ENCODE measurements at places on chromosomes 6 and 20.

DNA sequence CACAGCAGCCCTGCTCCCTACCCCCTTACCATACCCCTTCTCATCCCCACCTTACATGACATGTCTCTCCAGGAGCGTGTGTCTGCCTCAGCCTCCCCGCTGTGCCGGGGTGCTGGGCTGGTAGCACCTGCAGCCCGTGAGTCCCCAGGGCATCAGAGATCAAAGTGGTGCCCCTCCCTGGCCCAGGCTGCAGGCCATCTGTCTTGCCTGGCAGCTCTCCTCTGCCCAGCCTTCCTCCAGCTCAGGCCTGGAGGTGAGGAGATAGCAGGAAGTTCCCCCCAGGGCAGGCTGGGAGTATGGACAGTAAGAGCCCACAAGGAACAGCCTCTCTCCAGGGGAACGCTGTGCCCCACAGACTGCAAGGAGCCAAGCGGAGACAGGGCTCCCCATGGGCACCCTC, 35.3 kb downstream of the GRM4 start:
- no peak for DNase-seq

- DNase-seq = no peak
Observed at GRCh38 chr6:11613858-11614257, 76.3 kb downstream of the TMEM170B start.

- DNase-seq = no peak
Observed at GRCh38 chr6:124738482-124738881, 223.8 kb upstream of the RNF217 start.

GRCh38 chr6:124033501-124033900, 229.8 kb downstream of the NKAIN2 start:
- no peak for DNase-seq

DNA sequence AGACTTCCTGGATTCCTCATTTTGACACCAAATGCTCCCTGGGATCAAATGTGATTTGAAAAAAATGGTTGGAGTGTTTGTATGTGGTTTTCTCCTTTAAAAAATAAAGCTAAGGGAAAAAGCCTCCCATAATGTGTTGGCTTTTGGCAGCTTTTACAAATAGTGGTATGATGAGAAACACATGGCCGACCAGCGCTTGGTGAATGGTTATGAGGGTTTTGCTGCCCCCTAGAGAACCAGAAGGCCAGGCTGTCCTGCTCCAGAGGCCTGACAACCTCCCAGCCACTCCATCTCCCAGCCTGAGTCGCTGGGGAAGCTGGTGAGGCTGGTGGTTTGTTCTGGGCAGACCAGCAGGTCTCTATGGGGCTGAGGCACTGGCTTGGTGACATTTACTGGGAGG, 69.3 kb downstream of the CLIC5 start:
- DNase-seq = no peak

GRCh38 chr6:89952686-89953085, 58.4 kb downstream of the GJA10 start:
- no peak for DNase-seq

GRCh38 chr6:14887181-14887580, 358.7 kb upstream of the JARID2 start:
- DNase-seq = no peak

- no peak for DNase-seq
Observed at GRCh38 chr20:40438161-40438830, 250.7 kb downstream of the MAFB start.

DNA sequence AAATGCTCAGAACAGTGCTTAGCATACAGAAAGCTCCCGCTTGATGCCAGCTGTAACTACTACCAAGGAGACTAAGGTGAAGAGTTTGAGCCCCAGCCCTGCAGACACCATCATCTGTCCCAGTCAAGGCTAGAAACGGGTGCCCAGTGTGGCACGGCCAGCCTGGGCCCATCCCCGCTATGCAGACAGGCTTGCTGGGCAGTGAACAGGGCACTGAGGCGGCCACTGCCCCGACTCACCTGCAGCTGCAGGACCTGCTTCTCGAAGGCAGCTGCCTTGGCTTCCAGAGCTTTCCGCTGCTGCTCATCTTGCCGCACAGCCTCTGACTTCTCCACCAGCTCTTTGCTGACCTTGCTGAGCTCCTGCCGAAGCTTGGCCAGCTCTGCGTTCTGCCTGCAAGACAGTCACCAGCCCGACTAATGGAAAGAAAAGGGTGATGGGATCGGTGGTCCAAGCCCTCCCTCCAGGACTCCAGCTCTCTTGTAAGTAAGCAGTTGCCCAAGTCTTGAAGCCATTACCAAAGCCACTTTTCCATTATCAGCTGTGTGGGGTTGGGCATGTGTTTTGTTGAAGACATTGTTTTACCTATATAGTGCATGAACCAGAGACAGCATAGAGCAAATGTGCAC, 48.7 kb downstream of the RRBP1 start:
- DNase-seq = no peak

GRCh38 chr6:134908906-134909516, 40.9 kb downstream of the ALDH8A1 start:
- DNase-seq = no peak

GRCh38 chr6:43521836-43522235, 4.9 kb downstream of the POLR1C start:
- DNase-seq = no peak

DNA sequence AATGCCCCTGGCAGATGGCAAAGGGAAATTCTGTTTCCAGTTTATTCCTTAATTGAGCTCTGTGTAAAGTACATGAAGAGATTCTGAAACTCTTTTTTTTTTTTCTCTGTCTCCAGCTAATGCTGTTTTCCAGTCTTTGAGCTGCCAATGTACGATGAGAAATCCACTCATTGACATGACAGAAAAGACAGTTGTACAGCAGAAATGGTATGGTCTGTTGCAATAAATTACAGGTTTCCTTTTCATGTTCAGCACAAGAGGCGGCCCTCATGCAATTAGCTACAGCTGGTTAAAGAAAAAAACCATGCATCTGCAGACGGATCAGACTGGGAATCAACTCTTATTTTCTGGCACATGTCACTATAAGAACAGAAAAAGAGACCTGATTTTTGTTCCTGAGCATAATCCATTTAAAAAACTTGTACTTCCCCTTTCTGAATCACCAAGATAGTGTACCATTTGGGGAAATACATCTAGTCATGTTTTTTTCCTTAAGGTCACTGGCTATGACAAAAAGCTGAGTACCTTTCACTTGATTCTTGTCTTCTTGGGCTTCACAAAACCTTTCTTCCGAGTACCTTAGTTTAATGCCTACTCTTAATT, 289.8 kb upstream of the PREP start:
- no peak for DNase-seq

DNA sequence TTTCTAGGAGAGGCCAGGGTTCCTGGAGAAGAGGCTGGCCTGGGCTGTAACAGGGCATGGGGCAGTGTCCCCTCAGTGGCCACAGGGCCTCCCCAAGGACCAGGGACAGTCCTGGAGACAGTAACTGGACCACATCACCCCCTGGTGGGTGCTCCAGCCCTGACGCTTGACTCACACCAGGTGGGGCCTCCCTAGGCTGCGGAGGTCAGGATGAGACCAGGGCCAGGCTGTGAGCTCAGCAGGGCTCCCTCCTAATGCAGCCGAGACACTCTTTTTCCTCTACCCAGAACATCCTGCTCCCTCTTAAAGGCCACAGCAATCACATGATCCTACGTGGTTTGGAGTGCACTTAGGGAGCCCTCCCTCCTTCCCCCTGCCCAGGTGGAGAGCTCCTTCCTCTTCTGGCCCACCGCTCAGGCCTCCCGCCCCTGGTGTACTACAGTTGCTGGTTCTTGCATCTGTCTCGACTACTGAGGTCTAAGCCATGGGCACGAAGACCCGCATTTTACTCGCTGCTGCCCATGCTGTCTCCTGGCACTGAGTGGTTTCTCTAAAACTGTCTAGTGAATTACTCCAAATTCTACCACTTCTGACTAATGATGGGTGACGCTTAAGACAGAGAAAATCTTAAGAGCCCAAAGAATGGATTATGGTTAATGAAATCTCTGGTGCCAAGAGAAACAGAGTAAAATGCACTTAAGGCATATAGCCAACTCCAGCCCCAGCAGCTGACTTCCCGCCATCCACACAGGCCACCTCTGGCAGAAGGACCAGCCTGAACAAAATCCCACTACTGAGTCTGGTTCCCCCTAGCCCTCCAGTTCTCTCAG, 166.1 kb upstream of the CST7 start:
- DNase-seq = peak; percentile 52

- no peak for DNase-seq
Observed at GRCh38 chr6:32129297-32130088, 595 bp downstream of the FKBPL start.

GRCh38 chr20:55143601-55144000, 668.2 kb downstream of the DOK5 start:
- DNase-seq = no peak

DNA sequence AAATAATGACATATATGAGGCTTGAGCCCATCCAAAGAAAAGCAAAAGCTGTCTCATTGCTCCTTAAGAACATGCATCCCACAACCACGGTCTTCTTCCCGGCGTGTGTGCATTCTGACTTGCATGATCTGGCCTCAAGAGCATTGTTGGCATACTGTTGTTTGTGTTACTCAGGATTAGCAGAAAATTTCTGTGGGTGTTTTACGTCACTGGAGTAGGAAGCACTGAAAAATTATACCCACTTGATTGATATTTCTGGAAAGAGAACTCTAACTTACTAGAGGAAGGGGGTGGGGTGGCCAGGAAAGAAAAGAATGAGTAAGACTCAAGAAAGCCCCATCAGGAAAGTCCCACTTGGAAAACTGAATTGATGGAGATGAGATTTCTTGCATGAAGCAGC, 326.2 kb upstream of the PRDM1 start:
- DNase-seq = no peak

GRCh38 chr6:373773-374724, 17.5 kb upstream of the IRF4 start:
- no peak for DNase-seq

GRCh38 chr6:168217216-168217879, 102.2 kb downstream of the DACT2 start:
- no peak for DNase-seq

GRCh38 chr20:50308166-50308512, 117.5 kb downstream of the CEBPB start:
- DNase-seq = no peak

DNA sequence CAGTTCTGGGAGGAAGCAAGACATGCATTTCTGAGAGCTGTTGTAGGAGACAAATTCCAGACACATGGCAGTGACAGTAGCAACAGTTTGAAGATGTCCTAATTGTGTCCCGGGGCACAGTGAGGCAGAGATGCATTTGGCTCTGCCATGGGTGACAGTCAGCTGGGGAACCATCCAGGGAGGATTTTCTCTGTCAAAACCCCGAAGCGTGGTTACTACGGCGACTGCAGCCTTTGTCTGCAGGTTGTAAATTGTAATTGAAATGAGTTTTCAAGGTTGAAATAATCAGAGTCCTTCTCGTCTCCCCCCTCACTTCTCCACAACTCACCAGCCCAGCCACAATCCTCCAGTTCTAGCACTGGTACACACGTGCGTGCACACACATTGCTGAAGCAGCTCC, 100.1 kb downstream of the GRM4 start:
- no peak for DNase-seq

- DNase-seq = no peak
Observed at GRCh38 chr6:700490-700889, 7.6 kb upstream of the EXOC2 start.

DNA sequence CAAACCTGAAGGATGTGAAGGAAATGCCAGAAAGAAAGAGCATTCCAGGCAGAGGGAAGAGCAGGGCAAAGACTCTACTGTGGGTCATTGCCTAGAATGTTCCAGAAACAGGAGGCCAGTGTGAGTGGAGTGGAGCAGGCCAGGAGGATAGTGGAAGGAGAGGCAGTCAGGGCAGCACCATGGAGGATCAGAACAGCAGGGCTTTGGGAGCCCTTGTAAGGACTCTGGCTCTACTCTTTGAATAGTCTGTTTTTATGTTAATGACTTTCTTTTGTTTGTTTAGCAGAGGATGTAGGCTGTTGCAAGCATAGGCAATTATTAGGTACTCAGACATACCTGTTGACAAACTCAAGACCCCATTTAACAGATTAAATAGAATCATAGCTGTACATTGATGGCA, 23.6 kb upstream of the FBXL4 start:
- no peak for DNase-seq

GRCh38 chr20:45578231-45578630, 853 bp downstream of the WFDC8 start:
- no peak for DNase-seq

- no peak for DNase-seq
Observed at GRCh38 chr6:487956-488355, 96.4 kb downstream of the IRF4 start.

GRCh38 chr6:105774247-105774646, 311.9 kb upstream of the PRDM1 start:
- DNase-seq = no peak

- DNase-seq = no peak
Observed at GRCh38 chr6:25961619-25962148, 918 bp upstream of the TRIM38 start.

- DNase-seq = no peak
Observed at GRCh38 chr6:85670573-85670972, 27.9 kb upstream of the SYNCRIP start.

DNA sequence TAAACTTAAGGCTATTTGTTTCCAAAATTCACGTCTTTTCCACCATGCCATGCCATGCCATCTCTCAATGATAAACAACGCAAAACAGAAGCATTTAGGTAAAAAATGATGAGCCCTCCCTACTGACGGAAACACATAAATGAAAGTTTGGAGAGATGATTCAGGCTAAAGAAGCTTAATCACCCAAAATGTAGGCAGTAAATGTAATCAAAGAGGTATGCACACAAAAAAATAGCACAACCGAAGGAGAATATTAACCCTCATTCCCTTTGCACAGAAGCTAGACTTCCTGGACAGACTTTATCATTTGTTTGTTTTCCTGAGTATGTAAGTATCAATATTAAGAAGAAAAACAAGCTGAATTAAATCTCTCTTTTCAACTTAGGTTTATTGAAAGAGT, 28.8 kb downstream of the DCDC2 start:
- no peak for DNase-seq

DNA sequence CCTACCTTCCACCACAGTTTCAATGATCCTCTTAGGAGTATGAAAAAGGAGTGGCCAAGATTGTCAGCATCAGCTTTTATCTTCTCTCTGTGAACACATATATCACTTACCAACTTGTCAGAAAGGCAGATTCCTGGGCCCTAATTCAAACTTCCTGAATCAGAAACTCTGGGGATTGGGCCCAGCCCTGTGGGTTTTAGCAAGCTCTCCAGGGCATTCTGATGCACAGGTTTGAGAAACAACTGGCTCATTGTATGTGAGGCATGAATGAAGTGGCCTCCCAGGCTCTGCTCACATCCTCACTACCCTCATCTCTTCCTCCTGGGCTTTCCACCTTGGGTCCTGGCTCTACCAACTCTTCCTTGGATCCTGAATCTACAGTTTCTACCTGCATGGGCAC, 13.2 kb upstream of the THBD start:
- no peak for DNase-seq
